ENCODE measurements at places on chromosomes 5 and 9. TPM values are rescaled to one million over a fixed set of nuclear protein-coding genes. Genes with fewer than 3 reads are reported as not detected.

DNA sequence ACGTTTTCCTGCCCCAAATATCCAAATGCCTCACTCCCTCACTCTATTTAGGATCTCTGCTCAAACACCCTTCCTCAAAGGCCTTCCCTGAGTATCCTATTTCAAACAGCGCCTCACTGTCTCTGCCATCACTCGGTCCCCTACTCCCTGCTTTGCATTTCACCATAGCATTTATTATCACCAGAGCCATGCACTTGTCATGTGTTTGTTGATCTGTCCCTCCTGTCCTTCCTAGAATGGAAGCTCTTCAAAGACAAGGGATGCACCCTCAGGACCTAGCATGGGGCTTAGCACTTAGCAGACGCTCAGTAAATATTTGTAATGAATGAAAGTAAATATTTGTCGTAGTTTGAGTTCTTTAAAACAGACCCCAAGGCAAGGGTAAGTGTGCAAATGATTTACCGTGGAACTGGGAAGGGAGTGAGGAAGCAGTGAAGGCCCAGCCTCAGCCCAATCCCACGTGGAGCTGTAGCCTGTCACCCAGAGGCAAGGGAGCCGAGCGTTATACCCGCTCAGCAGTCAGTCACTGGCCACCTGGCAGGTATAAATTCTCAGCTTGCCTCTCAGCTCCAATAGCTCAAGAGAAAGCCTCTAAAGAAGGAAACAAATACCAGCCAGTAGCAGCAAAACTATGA is 97.7 kb upstream of the KIF2A start:
- no peaks in the 10 kb centered on the region for H3K4me1 ChIP-seq
- H3K27me3 ChIP-seq: no peaks in the 10 kb centered on the region
- no peak for DNase-seq
- no peaks in the 10 kb centered on the region for H3K36me3 ChIP-seq
- H3K27ac ChIP-seq: no peak overlapping the region

- no peak overlapping the region for H3K27ac ChIP-seq
- no peaks in the 10 kb centered on the region for H3K4me1 ChIP-seq
- H3K36me3 ChIP-seq: no peaks in the 10 kb centered on the region
- no peak overlapping the region for H3K4me3 ChIP-seq
- H3K27me3 ChIP-seq: no peaks in the 10 kb centered on the region
Observed at GRCh38 chr5:36619012-36619635, 12.7 kb downstream of the SLC1A3 start.

GRCh38 chr5:163222982-163223381 is 214.4 kb upstream of the CCNG1 start:
- H3K27ac ChIP-seq: no peak overlapping the region
- no peaks in the 10 kb centered on the region for H3K36me3 ChIP-seq
- no peaks in the 10 kb centered on the region for H3K27me3 ChIP-seq

- DNase-seq: no peak
- H3K36me3 ChIP-seq: no peaks in the 10 kb centered on the region
- H3K4me1 ChIP-seq: no peaks in the 10 kb centered on the region
- H3K4me3 ChIP-seq: no peak overlapping the region
Observed at GRCh38 chr5:107543868-107544267, 126.9 kb downstream of the EFNA5 start.

GARIN3 gene
- not detected for total RNA-seq

All from thyroid gland (tissue), 4 donors.